ENCODE measurements at places on chromosomes 1 and 21.

DNA sequence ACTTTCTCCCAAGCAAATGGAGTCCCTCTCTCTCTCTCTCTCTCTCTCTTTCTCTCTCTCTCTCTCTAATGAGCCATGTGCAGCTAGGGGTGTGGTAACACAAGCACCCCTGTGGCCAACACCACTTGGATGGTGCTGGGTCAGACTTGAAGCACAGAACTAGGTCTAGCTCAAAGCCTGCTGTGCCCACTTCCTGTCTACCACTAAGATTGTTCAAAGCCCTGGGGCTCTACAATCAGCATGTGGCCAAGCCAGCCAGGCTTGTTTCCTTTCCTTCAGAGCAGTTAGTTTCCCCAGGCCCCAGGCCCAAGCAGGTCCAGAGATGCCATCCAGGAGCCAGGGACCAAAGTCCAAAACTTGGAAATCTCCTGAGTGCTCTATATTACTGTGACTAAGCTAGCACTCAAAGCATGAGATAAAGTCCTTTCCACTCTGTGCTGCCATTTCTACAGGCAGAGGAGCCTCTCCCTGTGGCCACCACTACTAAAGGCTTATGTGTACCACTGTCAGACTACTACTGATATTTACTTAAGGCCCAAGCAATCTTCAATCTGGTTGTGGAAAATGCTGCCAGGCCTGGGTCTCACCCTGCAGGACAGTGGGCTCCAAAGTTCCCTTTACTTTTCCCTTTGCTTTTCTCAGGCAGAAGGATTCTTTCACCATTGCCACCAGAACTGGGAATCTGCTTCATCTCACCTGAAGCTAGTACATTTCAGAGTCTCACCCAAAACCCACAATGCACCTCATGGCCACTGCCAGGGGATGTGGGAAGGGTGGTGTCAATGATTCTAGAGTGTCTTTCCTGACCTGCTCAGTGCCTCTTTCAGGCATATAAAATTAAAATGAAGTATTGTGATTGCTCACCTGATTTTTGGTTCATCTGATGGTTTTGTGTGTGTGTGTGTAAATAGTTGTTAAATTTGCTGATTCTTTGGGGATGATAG lies 999.5 kb downstream of the NCAM2 start:
- DNase-seq = no peak

- no peak for DNase-seq
Measured at GRCh38 chr1:195763146-195763906, 844.9 kb downstream of the KCNT2 start.

DNA sequence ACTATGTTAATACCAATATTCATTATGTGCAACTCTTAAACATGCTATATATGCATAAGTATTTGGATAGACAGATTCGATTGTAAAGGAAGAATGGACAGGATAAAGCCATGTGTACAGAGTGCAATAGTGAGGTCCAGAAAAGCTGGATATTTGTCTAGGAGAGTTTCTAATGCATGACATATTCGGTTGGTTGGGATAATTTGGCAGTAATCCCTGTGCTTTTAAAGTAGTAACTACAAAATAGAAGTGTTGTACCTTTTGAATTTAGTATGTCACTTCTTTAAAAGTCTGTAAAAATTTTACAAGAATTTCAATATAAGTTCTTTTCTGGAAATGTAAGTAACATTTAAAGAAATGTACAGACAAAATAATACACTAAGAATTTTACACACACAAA lies 774.5 kb downstream of the USP25 start:
- DNase-seq = no peak

DNA sequence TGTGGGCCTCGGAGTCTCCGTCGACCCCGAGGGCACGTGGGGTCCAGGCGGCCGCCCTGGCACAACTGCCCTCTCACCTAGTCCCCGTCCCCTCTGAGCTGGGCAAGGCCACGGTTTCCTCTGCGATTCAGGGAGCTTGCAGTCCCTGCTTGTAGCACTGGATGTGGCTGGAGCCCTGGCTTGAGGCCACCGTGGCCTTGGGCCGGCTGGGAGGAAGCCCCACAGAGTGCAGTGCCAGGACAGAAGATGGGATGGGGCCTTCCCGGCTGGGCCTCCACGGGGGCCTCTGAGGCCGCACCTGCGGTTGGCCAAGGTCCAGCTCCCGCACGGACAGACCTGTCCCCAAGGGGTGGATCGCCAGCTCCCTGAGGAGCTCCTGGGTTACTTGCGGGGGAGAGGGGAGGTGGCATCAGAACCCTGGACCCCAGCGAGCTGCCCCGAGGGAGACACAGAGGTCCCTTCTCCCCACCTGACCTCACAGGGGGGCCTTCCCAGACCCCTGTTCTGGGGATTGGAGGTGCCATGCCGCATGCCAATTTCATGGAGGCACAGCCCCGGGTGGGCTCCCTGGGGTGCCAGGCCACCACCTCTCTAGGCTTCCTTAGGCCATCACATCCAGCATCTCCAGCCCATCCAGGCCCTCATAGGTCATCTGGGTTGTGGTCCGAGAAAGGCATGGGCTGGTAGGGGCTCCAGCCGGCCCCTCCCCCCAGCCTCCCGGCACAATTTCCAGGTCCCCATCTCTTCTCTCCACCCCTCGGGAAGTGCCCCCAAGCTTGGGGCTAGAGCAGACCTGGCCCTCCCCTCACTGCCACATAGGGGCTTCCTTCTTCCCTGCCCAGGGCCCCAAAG lies 80.8 kb downstream of the MORN1 start:
- DNase-seq = no peak

DNA sequence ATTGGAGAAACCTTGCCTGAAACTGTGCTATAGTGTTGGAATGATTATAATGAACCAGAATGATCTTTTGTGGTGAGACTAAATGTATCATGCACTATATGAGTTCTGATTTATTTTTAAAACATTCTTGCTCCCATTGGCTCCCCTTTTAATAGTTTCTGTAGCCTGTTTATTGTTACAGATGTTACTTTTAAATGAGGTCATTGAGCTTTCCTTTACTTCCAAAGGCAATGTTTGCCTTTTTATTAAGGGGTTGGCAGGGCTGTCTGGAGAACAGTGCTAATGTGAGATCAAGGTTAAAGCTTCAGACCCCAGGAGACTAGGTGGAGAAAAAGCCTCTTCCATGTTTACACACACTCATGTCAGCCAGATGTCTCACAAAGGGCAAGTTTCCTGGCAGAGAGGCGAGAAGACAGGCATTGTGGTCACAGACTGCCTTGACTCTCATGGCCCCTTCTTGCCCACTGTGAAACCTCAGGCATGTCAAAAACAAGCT lies 120.6 kb upstream of the RAVER2 start:
- DNase-seq = peak; percentile 28

DNA sequence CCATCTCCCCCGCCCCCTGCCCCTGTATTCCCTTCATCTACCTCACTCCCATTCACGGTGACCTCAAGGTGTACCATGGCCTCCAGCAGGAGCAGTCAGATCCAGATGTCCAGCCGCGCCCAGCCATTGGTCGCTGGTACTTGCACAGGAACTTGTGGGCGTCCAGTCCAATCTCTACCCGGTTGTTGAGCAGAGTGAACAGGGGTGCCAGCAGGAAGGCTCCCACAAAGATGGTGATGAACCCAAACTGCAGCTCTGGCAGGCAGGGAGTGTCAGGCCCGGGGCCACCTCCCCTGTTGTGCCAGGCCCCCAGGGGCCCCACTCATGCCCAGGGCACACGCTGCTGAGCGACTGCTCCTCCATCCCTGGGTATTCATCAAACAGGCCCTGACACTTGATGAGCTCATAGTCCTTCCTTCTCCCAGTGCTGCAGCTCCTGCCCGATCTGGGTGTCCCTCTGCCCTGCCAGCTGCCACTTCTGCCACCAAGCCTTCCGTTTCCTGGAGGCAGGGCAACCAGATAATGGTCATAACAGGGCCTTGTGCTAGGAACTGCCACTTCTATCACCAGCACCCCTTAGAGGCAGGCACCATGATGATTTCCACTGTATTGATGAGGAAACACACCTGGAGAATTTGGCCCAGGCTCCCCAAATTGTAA lies 5.7 kb upstream of the ARHGEF19 start:
- no peak for DNase-seq

DNA sequence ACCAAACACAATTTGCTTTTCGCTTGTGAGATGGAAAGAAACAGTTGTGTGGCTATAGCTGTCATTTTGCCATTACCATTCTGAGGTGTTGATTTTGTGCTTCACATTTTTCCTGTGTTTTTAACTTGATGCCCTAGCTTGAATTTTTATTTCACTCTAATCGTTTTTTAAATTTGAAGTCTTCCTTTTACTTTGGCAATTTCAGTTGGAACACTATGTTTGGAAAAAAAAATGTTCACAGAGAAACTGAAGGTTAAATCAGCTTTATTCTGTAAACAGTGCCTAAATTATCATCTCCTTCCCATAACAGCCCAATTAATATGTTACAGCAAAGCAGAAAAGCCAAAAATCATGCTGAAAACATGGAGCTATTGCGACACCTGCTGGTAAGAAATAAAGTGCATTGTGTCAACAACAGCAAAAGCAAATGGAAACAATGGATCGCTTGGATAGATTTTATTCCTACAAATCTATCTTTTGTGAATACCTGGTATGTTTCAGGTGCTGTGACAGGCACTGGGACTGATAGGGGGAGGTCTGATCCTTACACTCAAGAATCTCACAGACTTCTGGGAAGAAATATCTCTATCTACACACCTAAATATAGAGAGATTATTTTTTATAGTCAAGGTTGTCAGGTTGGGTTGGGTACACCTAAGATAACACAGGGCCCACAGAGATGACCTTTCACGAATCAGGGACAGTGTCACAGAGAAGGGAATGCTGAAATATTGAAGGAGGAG lies 16.2 kb upstream of the ERICH3 start:
- peak; percentile 66 for DNase-seq

DNA sequence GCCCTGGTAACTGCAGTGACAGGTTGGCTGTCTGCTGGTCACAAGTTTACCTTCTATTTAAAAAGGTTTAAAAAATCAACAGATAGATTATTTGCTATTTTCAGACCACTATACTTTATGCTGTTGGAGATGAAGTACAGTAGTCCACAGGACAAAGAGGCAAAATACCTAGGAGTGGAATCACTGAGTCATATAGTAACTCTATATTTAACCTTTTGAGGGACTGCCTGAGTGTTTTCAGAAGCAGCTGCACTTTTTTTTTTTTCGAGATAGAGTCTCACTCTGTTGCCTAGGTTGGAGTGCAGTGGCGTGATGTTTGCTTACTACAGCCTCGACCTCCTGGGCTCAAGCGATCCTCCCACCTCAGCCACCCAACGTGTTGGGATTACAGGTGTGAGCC lies 11.7 kb downstream of the CNIH4 start:
- DNase-seq = no peak

DNA sequence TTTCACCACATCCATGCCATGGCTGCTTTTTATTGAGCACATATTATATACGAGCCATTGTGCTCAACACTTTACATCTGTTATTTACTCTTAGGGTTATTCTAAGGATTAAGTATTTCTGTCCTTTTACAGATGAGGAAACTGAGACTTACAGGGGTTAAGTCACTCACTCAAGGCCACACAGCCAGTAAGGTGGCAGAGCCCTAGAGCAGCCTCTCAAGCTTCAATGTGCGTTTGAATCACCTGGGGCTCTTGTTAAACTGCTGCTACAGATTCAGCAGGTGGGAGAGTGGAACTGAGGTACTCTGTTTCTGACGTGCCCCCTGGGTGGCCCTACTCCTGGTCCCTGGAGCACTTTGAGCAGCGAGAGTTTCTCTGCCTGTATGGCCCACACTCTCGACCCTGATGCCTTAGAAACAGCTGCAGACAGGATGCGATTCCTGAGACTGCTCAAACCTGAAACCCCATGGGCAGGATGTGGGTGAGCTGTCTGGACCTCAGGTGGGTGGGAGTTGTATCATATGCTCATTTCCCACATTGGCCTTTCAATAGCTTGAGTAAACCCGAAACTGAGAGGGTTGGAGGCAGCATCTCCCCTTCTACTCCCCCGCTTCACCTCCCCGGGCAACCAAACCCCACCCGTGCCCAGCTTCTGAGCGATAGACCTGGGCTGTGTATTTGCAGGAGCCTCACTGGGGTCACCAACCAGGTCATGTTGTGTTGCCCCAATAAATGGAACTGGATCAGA lies 59.3 kb downstream of the MAN1C1 start:
- no peak for DNase-seq

- no peak for DNase-seq
Measured at GRCh38 chr1:224880593-224881307, 48.7 kb upstream of the DNAH14 start.

DNA sequence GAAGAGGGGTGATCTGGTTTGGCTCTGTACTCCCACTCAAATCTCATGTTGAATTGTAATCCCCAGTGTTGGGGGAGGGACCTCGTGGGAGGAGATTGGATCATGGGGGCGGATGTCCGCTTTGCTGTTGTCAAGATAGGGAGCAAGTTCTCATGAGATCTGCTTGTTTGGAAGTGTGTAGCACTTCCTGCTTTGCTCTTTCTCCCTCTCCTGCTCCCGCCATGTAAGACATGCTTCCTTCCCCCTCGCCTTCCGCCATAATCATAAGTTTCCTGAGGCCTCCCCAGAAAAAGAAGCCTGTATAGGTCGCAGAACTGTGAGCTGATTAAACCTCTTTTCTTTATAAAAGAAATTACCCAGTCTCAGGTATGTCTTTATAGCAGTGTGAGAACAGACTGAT lies 27.9 kb downstream of the MYOM3 start:
- no peak for DNase-seq

- DNase-seq = no peak
Measured at GRCh38 chr1:66386712-66387111, 147.2 kb upstream of the SGIP1 start.

DNA sequence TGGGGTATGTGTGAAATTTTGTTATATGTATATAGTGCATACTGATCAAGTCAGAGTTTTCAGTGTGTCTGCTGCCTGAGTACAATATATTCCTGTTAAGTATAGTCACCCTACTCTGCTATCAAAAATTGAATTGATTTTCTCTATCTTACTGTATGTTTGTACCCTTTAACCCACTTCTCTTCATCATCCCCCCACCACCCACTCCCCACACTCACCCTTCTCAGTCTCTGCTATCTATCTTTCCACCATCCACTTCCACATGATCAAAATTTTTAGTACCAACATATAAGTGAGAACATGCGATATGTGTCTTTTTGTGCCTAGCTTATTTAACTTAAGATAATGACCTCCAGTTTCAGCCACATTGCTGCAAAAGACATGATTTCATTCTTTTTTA lies 4.2 kb downstream of the LY9 start:
- DNase-seq = no peak

DNA sequence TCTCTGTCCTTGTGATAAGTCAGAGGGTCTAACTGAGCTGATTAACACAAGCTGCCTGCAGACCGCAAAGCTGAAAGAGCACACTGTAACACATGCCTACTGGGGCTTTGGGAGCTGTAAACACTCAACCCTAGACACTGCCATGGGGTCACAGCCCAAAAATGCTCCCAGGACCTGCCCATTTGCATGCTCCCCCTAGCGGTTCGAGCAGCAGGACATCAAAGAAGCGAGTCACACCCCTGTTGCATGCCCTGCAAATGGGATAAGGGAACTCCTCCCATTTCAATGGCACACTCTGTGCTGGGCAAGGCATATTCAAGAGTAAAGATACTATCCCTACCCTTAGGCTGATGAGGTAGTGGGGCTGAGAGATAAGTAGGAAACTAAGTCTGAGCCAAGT lies 22.8 kb downstream of the LCE3E start:
- DNase-seq = no peak

- peak; percentile 17 for DNase-seq
Measured at GRCh38 chr1:231684356-231685244, 58.0 kb downstream of the DISC1 start.

GRCh38 chr21:45405271-45405818 lies 380 bp downstream of the COL18A1 start:
- no peak for DNase-seq

All from NCI-H2171 (cell line).